ENCODE measurements at places on chromosomes 4 and X. TPM values are rescaled to one million over a fixed set of nuclear protein-coding genes. Genes with fewer than 3 reads are reported as not detected.

- H3K27ac ChIP-seq = no peak overlapping the region
- DNase-seq = no peak
- no peaks in the 10 kb centered on the region for H3K27me3 ChIP-seq
- no peaks in the 10 kb centered on the region for H3K4me1 ChIP-seq
Observed at GRCh38 chrX:23981222-23981621, 45.8 kb downstream of the KLHL15 start.

GRCh38 chrX:123990602-123991001 is 29.1 kb downstream of the STAG2 start:
- H3K27me3 ChIP-seq = no peaks in the 10 kb centered on the region
- H3K4me3 ChIP-seq = no peak overlapping the region
- H3K4me1 ChIP-seq = peaks cover 11% of the 10 kb centered on the region
- no peak overlapping the region for H3K27ac ChIP-seq

F9 gene
- total RNA-seq = not detected

GRCh38 chrX:17475449-17476217 is 100.6 kb downstream of the NHS start:
- H3K4me1 ChIP-seq = no peaks in the 10 kb centered on the region
- H3K4me3 ChIP-seq = no peak overlapping the region
- no peaks in the 10 kb centered on the region for H3K36me3 ChIP-seq
- no peak overlapping the region for H3K27ac ChIP-seq

MAGEA4 gene
- total RNA-seq = not detected

DNA sequence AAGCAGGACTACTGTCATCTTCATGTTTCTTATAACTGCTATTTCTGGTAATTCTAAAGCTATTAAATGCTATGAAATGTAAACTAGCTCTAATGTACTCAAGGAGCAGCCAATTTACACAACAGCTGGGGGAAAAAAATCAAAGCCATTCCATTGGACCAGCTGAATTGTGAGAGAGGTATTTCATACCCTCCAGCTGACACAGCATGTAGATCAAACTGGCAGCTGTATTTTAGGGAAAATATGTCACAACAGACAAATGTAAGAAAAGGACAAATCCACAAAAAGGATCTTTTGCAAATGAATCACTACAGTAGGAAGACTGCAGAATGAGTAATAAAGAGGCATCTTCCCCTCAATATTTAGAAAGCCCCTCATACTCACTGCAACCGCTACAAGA is 65.2 kb upstream of the FAM47B start:
- no peak overlapping the region for H3K27ac ChIP-seq
- no peak for DNase-seq
- no peak overlapping the region for H3K4me3 ChIP-seq
- no peaks in the 10 kb centered on the region for H3K27me3 ChIP-seq
- no peaks in the 10 kb centered on the region for H3K36me3 ChIP-seq

C4orf50 gene
- total RNA-seq = not detected

DNA sequence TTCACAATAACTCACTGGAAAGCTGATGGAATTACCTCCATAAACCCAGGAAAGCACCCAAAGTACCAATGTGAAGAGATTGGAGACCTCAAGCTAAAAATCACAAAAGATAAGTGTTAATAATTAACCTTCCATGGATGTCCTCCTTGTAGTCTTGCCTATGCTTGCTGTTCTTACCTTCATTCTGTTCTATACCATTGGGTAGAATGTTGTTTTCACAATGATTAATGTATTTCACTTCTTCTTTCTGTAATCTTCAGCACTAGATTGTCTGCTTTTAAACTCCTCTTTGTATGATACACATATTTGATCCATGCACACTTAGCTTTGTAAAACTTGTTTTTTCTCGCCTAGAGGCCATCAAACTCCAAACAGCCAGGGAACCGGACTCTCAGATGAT is 570.3 kb downstream of the RAPGEF2 start:
- H3K27me3 ChIP-seq = no peaks in the 10 kb centered on the region
- H3K4me3 ChIP-seq = no peak overlapping the region
- no peaks in the 10 kb centered on the region for H3K36me3 ChIP-seq
- no peak overlapping the region for H3K27ac ChIP-seq
- no peaks in the 10 kb centered on the region for H3K4me1 ChIP-seq
- DNase-seq = no peak

DNA sequence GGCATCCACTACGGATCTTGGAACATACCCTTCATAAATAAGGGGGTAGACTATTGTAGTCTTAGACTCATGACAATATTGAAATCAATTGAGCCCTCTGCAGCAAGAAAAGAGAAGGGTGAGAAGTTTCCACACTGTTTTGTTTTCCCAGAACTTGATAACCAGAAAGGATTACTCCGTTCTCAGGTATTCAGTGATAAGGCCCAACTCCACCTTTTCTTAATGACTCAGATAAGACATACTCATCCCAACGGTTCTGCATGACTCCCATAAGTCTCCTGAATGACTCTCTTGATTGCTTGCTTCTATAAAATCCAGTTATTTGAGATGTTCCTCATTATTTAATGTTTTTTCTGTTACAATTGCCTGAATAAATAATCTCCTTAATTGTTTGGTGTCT is 111.7 kb downstream of the PABPC4L start:
- H3K36me3 ChIP-seq = no peaks in the 10 kb centered on the region
- H3K27ac ChIP-seq = no peak overlapping the region
- no peak for DNase-seq
- H3K4me1 ChIP-seq = no peaks in the 10 kb centered on the region
- H3K4me3 ChIP-seq = no peak overlapping the region

GRCh38 chrX:38746102-38746501 is 55.2 kb upstream of the MID1IP1 start:
- no peak for DNase-seq
- H3K27ac ChIP-seq = no peak overlapping the region
- no peaks in the 10 kb centered on the region for H3K4me1 ChIP-seq
- no peaks in the 10 kb centered on the region for H3K27me3 ChIP-seq
- no peaks in the 10 kb centered on the region for H3K36me3 ChIP-seq

GRCh38 chr4:20264688-20265087 is 13.0 kb downstream of the SLIT2 start:
- H3K4me3 ChIP-seq = no peak overlapping the region
- H3K27me3 ChIP-seq = no peaks in the 10 kb centered on the region

GRCh38 chrX:49230500-49231232 is 2.5 kb downstream of the CACNA1F start:
- DNase-seq = peak; percentile 66
- peak overlapping the region; percentile 38 for H3K4me3 ChIP-seq
- H3K4me1 ChIP-seq = no peaks in the 10 kb centered on the region
- peak overlapping the region; percentile 38 for H3K27ac ChIP-seq
- H3K27me3 ChIP-seq = no peaks in the 10 kb centered on the region

DNA sequence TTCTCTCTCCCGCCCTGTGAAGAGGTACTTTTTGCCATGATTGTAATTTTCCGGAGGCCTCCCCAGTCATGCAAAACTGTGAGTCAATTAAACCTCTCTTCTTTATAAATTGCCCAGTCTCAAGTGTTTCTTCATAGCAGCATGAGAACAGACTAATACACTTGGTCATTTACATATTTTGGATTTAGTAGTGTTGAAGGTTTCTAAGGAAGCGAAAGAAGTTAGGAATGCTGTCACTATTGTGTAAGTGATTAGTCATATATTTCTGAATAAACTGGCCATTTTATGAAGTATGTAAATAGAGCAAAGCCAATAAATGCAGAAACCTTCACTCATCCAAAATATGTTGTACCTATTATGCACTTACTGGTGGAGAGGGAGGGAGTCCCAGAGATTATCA is 34.4 kb upstream of the GK2 start:
- no peaks in the 10 kb centered on the region for H3K36me3 ChIP-seq
- H3K27me3 ChIP-seq = no peaks in the 10 kb centered on the region
- DNase-seq = no peak
- H3K4me1 ChIP-seq = no peaks in the 10 kb centered on the region

DNA sequence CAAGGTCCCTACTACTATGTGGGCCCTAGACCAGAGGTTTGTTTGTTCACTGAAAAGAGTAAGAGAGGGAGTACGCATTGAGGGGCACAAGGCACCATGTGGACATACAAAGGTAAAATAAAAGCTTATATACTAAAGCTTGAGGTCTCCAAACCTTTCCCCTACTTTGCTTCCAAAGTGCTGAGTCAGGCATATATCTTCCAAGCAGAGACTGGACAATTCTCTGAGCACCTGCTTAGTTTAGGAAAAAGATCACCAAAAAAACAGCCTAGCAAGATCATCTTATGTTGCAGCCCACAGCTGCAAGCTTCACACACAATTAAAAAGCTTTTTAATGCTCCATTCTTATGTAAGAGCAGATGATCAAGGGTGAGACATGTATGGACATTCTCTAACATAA is 119.5 kb downstream of the WDFY3 start:
- H3K36me3 ChIP-seq = peaks cover 7% of the 10 kb centered on the region
- no peak overlapping the region for H3K27ac ChIP-seq
- no peak for DNase-seq
- H3K27me3 ChIP-seq = no peaks in the 10 kb centered on the region

- H3K4me1 ChIP-seq = no peaks in the 10 kb centered on the region
- H3K27ac ChIP-seq = no peak overlapping the region
- H3K27me3 ChIP-seq = no peaks in the 10 kb centered on the region
- H3K4me3 ChIP-seq = no peak overlapping the region
- H3K36me3 ChIP-seq = no peaks in the 10 kb centered on the region
Observed at GRCh38 chr4:154312246-154312645, 179.4 kb downstream of the DCHS2 start.

DNA sequence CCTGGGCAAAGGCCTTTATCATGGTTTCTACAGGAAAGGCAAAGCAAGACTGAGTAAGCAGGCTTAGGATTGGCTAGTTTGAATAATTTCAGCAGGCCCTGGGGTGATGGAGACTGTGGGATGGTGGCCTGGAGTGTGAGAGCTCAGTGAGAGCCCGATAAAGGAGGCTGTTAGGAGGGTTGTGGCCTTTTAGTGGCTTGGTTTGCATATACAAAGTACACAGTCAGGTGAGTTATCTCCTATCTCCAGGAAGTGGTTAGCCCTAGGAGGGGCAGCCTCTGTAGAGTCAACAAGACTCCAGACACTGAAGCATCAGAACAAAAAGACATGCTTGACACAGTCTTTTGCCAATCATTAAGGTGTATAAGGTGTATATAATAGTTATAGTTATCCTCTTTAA is 157.2 kb downstream of the CFAP299 start:
- no peak overlapping the region for H3K4me3 ChIP-seq
- H3K36me3 ChIP-seq = no peaks in the 10 kb centered on the region
- DNase-seq = no peak
- no peaks in the 10 kb centered on the region for H3K27me3 ChIP-seq
- no peak overlapping the region for H3K27ac ChIP-seq
- H3K4me1 ChIP-seq = no peaks in the 10 kb centered on the region

DNA sequence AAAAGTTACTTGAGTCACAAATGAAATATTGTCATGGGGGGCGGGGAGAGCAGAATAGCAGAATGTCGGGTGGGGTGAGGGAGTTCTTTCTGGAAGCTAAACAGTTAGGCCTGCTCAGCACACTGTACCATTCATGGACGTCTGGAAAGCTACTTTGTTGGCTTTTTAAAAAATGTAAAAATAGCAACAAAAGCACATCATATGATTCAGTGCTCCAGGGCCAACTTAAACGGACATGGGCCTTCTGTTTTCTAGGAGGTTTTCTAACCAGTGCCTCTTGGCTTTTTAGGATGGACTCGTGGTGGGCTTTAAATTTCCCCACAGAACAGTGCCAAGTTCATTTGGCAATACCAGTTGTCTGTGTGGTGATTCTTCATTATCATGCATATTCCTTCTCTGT is 57.4 kb upstream of the CLCN4 start:
- no peaks in the 10 kb centered on the region for H3K4me1 ChIP-seq
- no peak for DNase-seq
- H3K36me3 ChIP-seq = peaks cover 16% of the 10 kb centered on the region
- peak overlapping the region; percentile 43 for H3K27ac ChIP-seq
- H3K27me3 ChIP-seq = no peaks in the 10 kb centered on the region

- H3K4me1 ChIP-seq = no peaks in the 10 kb centered on the region
- no peaks in the 10 kb centered on the region for H3K36me3 ChIP-seq
- H3K27ac ChIP-seq = no peak overlapping the region
- DNase-seq = no peak
- H3K27me3 ChIP-seq = no peaks in the 10 kb centered on the region
Observed at GRCh38 chr4:172826861-172827260, 341.8 kb upstream of the GALNT7 start.

GRCh38 chr4:153409924-153410501 is 56.1 kb upstream of the TMEM131L start:
- peaks cover 6% of the 10 kb centered on the region for H3K4me1 ChIP-seq
- no peaks in the 10 kb centered on the region for H3K27me3 ChIP-seq
- H3K36me3 ChIP-seq = no peaks in the 10 kb centered on the region
- no peak overlapping the region for H3K27ac ChIP-seq

GRCh38 chr4:80096175-80096850 is 23.3 kb upstream of the ANTXR2 start:
- no peaks in the 10 kb centered on the region for H3K36me3 ChIP-seq
- no peak overlapping the region for H3K27ac ChIP-seq
- peaks cover 21% of the 10 kb centered on the region for H3K4me1 ChIP-seq
- DNase-seq = no peak
- no peak overlapping the region for H3K4me3 ChIP-seq
- H3K27me3 ChIP-seq = no peaks in the 10 kb centered on the region
